ENCODE measurements at places on chromosomes 4 and X.

DNA sequence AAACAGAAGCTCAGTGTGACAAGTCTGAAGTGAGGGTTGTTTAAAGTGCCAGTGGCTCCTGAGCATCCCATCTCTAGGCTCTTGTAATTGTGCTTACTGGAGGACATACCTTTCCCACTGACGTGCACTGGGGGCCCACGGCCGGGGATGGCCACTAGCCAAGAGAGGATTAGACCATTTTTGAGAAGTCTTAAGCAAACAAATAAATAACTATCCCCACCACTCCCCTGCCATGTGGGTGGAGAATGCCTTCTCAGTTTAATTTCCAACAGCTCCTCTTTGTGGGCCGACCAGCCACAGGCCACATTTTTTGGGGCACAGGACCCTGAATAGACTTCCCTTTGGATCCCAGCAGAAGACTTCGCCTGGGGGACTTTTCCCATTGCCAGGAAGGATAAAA is 125.0 kb upstream of the MSX1 start:
- no peak for DNase-seq

GRCh38 chr4:138330531-138330930 is 88.4 kb upstream of the SLC7A11 start:
- no peak for DNase-seq

GRCh38 chr4:87243426-87244053 is 23.1 kb upstream of the KLHL8 start:
- no peak for DNase-seq

DNA sequence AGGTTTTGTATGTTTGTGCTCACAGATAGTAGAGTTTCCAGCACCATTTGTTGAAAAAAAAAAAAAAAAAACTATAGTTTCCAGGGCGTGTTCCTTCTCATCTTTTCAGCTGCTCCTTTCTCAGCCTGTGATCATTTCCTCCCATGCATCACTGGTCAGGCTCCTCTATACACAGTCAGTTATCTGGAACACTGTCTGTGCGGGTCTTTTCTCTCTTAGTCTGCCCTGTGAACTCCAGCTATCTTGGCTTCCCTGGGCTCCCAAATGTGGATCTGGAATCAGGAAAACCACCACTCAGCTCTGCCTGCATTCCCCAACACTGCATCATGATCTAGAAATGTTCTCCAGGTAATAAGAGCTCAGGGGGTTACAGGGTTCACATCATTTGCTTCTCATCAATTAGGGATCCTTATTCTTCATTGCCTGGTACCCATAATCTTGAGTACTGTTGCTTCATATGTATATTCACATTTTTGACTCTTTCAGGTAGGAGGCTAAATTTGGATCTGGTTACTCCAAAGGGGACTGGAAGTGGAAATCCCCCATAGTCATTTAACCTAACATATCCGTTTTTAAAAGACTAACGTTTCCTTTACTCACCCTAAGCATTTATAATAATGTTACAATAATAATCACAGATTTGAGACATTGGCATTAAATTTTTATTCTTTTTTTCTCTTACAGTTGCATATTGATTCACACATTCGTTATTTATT is 221.8 kb upstream of the KLF3 start:
- DNase-seq: no peak

DNA sequence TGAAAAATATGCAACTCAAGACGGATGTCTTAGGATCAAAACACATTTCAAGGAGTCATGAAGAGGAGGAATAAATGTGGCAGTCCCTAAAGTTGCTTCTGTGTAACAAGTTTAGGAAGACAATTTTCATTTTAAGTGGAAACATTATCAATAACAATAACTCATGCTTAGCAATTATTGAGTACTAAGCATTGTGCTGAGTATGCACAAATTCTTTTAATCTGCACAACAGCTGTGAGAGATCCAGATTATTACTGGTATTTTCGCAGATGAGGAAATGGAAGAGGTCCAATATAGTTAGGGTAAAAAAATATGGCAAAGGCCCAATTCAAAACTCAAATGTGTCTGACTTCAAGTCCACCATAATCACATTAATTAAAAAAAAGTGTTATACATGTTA is 2.9 kb upstream of the TEX13B start:
- no peak for DNase-seq

- no peak for DNase-seq
These were observed 51.6 kb downstream of the NFKB1 start for GRCh38 chr4:102552781-102553180.

DNA sequence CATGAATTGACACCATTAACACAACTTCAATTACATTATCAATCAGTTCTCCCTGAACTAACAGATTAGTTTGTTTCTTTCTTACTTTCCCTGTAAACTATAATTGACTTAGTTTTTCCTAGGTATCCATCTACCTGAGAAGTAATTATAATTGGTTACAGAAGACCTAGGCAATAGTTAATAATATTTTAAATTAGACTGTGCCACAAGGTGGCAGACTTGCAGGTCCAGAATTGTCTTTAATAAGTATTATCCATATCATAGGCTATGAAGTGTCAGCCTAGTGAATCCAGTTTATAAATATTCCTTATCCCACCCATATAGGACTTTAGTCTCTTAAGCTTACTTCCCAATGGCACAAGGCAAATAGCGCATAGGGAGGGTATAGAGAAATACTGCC is 48.9 kb upstream of the FAM47B start:
- no peak for DNase-seq

GRCh38 chr4:41839916-41840854 is 91.7 kb upstream of the PHOX2B start:
- DNase-seq: no peak

- DNase-seq: no peak
These were observed 8.3 kb upstream of the MAP7D3 start for GRCh38 chrX:136259543-136259942.

DNA sequence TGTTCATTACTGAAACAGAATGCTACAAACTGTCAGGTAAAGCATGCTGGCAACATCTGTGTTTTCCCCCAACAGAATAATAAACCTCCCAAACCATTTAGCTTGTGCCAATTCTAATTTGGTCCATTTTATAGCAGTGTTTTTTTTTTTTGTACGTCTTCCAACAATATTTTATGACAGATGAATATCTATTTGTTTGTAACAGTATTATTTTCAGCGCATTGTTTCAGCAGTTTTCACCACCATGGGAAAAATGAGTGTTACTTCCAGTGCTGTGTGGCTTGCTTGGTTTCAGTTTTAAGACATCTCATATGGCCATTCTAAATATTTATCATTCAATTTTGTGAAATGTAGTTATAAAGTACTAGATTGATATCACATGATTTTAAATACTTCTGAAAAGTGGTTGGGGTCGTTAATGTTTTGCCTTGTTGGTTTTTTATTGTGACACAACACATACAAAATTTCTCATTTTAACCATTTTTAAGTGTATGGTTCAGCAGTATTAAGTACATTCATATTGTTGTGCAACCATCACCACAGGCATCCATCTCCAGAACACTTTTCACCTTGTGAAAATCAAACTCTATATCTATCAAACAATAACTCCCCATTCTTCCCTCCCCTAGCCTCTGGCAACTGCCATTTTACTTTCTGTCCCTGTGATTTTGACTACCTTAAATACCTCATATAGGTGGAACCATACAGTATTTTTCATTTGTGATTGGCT is 25.6 kb upstream of the TBC1D19 start:
- no peak for DNase-seq

DNA sequence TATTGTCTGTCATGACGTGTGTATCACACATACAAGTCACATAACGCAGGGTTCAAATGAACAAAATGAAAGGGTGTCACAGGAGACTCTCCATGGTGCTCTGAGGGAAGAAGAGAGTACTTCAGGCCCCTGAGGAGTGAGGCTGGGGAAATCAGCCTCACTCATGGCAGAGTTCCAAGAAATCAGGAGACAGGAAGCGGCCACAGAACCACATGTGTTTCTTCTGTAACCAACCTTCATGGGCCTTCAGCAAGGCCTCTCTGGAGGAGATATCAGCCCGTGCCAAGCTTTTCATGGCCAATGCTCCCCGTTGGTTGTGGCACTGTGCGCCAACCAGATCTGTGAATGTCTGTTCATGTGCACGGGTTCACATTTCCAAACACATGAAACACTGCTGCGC is 76.0 kb downstream of the NAT8L start:
- DNase-seq: no peak

DNA sequence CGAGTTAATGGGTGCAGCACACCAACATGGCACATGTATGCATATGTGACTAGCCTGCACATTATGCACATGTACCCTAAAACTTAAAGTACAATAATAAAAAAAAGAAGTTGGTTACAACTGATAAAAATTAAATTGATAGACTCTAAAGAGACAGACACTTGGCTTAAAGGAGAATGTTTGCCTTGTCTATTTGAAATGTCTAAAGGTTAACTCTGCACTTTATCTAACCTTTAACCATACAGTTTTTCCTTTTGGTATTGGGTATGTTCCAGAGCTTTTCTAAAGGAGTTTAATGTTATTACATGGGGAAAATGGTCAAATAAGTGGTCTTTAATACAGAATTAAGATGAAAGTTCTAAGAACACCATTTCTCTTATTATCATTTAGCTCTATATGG is 145.1 kb upstream of the HCCS start:
- DNase-seq: no peak

- no peak for DNase-seq
These were observed 60.3 kb upstream of the PPP2R3B start for GRCh38 chrX:447052-447451.

GRCh38 chr4:19026281-19026680 is 1004.7 kb upstream of the LCORL start:
- no peak for DNase-seq

GRCh38 chr4:43452948-43453347 is 560.4 kb downstream of the GRXCR1 start:
- no peak for DNase-seq

- no peak for DNase-seq
These were observed 84.6 kb downstream of the PPP3CA start for GRCh38 chr4:101262683-101263082.

- DNase-seq: no peak
These were observed 23.9 kb downstream of the ARHGAP36 start for GRCh38 chrX:131081772-131082740.

Data from activated CD4-positive, alpha-beta T cell treated with anti-CD3 and anti-CD28 coated beads, Interleukin-2, amount 50 U/mL, for 4 hours (primary cell).